Stimulated activated CD4-positive, alpha-beta T cell treated with anti-CD3 and anti-CD28 coated beads, Interleukin-15, amount 100 ng/mL, for 1 hour (primary cell): ENCODE measurements at places on chromosomes 7 and 10.

GRCh38 chr7:121084748-121085336, 96.3 kb downstream of the CPED1 start:
- DNase-seq = no peak

DNA sequence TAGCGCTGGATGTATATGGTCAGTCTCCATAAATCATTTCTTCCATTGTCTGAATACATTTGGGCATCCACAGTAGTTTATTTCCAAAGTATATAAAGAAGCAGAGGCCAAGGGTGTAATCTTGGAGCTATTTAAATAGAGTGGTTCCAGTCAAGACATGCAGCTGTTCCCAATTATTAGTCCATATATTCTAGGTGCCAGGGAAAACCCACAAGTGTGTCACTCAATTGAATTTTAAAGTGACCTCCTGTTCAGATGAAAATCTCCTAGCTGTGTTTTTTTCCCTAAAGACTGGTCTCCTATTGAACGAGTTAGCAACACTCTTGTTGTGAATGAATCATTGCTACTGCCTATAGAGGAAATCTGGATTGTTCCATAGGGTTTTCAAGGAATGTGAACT, 260.2 kb upstream of the BMPER start:
- no peak for DNase-seq

DNA sequence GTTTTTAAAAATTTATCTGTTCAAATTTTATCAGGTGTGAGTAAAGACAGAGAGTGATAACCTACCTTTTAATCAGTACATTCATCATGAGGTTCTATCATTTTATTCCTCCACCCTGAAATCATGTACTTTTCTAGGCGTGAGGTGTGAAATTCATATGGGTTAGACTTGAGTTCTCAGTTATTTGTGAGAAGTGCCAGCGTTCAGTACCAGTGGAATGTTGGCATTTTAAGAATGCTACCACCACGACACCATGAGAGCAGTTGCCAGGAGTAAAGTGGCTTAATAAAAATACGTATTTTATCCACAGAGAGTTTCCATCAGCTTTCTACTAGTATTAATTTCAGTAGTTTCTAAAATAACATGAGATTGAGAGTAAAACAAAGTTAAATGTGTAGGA, 104.1 kb upstream of the FERD3L start:
- no peak for DNase-seq

- DNase-seq = no peak
These were observed 17.0 kb upstream of the ZMIZ1 start for GRCh38 chr10:79051766-79052165.

DNA sequence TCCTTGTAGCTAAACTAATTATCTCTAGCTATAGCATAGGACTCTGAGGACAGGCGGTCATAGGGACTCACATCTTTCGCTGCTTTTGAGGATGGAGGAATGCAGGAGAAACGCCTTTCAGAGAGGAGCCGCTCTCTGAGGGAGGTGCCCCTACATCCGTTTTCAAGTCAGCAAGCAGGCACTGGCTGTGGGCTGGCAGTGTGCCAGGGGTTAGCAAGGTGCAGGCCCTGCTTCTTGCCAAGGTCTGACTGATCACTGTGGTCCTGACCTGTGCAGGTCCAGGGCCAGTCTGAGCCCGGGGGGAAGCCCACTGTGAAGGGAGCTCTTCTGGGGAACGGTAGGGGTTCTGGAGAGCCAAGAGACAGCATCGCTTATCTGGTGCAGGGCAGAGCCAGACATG, 89.4 kb downstream of the SH3PXD2A start:
- DNase-seq = peak; percentile 52

DNA sequence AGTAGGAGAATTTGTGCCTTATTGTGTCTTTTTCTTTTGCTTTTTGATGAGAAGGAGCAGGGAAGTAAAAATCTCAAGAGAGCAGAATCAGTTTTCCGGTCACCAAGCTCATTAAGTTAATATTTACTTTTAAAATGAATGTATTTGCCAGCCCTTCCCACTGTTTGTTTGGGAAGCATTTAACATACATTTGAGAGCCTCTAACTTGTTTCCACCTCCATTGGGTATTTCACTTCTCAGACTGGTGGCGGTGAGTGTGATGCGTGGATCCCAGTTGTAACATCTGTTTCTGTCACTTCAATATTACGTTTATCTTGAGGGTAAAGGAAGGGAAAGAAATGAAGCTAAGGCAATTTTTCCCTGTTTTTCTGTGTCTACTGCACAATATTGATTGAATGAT, 22.8 kb downstream of the CDK14 start:
- no peak for DNase-seq

GRCh38 chr7:95960706-95961244, 188.4 kb downstream of the DYNC1I1 start:
- DNase-seq = no peak

- no peak for DNase-seq
These were observed 103.9 kb downstream of the CDK6 start for GRCh38 chr7:92732316-92733036.

DNA sequence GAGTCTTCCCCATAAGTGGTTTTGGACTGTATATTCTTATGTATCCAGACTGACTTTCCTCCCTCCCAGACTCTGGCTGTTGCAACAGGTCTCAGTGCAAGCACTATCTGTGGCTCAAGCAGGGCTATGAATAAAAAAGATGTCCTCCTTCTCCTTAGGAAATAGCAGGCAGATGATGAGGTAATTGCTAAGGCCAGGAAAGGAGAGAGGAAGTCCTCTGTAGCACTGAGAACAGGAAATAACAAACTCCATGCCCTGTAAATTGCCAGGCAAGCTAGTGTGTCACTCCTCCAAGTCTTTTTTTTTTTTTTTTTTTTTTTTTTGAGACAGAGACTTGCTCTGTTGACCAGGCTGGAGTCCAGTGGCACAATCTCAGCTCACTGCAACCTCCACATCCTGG, 900.1 kb downstream of the TYW1 start:
- no peak for DNase-seq

DNA sequence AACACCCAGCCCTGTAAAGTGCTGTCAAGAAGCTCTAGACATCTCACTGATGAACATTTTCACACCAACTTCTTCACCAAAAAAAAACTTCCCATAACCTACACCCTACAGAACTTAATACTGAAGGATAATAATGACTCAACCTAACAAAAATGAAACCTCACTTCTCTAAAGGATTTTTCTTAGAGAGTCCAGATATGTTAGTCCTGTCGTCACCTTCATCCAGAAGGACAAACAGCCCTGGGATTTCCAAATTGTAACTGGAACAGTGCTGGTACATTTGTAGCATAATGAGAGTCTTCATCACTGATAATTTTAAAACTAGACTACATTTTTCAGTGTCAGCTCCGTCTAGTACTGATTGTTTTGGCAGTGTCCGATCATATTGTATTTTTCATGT, 528.6 kb upstream of the CELF2 start:
- no peak for DNase-seq

DNA sequence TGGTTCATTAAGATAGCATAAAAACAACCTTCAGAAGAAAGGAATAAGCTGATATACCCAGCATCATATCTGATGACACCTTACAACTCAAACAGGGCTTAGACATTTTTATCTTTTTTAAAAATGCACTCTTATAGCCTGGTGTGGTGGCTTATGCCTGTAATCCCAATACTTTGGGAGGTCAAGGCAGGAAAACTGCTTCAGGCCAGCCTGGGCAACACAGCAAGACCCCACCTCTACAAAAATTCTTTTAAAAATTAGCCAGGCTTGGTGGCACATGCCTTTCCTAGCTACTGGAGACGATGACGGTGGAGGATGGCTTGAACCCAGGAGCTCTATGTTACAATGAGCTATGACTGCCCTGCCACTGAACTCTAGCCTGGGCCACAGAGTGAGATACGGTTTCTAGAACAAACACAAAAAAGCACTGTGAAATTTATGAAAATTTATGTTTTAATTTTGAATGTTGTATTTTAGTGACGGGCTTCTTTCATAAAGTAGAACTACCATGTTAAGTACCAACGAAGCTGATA, 12.3 kb upstream of the KMT2E start:
- DNase-seq = no peak

DNA sequence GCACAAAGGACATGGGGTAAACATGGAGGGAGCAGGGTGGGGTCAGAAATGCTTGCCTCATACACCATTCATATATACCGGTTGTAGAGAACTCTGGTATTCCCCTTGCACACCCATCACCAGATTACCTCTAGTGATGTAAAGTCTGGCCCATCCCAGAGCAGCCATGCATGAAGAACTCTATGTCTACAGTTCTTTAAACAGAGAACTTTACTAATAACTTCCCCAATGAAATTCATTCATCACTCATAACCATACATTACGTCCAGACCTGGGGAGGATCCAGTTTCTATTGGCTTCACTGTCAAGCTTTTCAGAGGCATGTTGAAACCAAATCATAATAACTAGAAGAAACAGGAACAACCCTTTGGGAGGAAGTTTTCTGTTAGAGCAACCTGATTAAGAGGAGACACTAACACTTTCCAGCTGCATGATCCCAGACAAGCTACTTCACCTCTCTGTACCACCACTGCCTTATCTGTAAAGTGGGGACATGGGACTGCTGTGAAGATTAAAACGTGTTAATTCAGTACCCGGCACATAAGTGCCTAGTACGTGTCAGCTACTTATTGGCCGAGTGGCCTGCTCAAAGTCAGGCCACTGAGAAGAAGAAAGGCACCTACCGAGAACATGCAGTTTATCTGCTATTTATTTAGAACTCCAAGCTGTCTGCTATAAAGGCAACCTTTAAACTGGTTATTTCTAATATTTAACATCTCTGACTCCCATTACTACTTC, 59.7 kb downstream of the IGF2BP3 start:
- no peak for DNase-seq

DNA sequence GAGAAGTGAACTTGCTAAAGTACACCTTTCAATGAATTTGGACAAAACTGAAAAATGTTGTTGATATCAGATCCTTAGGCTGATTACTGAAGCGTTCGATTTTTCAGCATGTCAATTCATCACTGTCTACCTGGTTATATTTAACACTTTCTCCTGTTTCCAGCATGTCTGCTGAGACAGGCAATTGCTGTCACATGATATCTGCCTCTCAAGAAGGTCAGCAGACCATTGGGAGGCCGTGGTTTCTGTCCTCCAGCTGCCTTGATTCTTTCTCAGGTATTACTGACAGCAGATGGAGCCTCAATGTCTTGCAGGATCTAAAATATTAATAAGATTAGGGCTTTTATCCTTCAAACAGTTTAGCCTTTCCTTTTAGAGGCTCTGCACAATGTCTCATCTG, 127.5 kb downstream of the SNX10 start:
- DNase-seq = no peak

GRCh38 chr7:92058040-92058439, 76.2 kb downstream of the CYP51A1 start:
- DNase-seq = no peak

DNA sequence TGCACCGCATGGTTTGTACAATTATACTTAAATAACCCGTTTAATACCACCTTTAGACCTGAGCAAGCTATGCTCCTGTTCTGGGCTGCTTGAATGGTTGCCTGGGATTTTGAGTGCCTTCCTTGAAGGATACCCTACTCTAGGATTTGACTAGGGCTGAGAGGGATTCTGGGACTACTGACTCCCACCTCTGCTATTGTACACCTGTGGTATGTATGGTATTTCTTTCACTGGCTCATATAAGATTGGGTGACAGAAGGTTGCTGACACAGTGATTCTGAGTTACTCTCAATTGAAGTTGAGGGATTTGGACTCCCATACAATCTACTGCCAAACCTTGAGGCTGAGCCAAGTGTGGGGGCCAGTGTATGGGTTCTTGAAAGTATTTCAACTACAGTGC, 494.4 kb upstream of the SEMA3D start:
- DNase-seq = no peak

DNA sequence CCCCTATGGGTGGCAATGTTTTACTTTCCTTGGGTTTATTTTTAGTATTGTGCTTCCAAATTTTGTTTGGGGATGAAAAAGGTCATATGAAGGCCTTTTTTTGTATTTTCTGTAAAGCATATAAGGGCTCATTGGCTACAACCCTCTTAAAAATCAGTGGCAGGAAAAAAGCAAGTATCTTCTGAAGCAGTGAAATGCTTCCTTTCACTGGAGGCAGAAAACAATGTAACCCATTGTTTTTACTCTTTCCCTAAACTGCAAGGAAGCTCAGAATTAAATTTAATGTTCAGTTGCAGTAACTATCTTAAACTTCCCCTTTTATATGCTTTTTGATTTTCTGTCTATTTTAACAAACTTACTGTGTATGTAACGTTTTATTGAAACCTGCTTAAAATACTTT, 148.7 kb upstream of the LYZL1 start:
- DNase-seq = no peak

- DNase-seq = no peak
These were observed 72.1 kb upstream of the TNRC18 start for GRCh38 chr7:5495581-5496375.

GRCh38 chr7:100685049-100685605, 8.9 kb downstream of the GIGYF1 start:
- DNase-seq = no peak

GRCh38 chr7:80760292-80760691, 121.8 kb downstream of the CD36 start:
- DNase-seq = no peak

DNA sequence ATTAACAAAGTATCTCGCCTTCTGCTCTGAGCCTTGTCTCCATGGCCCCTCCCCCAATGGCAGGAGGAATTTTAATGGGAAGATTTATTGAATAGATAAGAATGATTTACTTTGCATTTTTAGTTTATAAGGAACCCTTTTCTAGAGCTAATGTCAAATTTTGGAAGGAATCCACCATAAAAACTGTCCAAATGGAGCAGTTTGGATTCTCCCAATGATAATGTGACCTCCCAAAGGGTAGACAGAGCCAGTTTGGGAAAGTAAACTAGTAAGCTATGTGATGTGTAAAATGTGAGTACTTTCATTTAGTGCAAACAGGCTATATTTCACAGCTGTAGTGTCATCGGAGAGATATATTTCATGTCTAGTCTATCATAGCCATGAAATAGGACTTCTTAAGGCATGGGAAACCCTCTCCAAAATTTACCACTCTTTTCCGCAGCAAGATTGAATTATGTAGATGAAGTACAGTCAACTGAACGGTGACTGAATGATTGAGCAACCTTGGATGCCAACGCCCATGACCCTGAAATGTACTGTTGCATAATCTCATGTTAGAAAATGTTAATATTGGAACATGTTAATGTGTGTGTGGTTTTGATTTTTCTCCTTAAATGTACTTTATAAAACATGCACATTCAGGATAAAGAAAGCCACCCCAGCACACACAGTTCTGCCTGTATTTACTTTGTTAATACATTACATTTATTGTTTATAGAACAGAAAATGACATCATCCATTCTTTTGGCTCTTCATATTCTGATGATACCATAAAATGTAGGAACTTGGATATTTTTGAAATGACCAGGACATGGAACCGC, 140.6 kb downstream of the NRP1 start:
- DNase-seq = no peak

GRCh38 chr10:33376976-33377657, 42.6 kb upstream of the NRP1 start:
- DNase-seq = no peak

GRCh38 chr10:589961-590680, 99.3 kb downstream of the DIP2C start:
- no peak for DNase-seq

- no peak for DNase-seq
These were observed 3.7 kb downstream of the PRF1 start for GRCh38 chr10:70598857-70599295.
